ENCODE measurements at places on chromosomes 3 and 15.

- DNase-seq = no peak
Observed at GRCh38 chr3:65545429-65545828, 493.3 kb downstream of the MAGI1 start.

DNA sequence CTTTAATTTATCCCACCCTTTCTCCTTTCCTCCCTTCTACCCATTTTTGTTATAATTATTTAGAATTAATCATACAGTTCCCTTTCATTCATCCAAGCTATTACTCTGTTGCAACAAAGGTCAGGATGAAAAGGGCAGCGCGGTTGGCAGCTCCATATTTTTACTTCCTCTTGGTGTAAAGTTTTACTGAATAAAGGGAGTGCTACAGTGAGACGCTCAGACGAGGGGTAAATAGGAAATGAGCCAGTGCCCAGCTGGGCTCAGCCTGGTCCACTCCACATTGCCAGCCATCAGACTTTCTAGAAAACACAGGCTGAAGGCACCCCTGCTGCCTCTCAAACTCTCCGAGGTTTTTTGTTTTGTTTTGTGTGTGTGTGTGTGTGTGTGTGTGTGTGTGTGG lies 21.9 kb upstream of the ZBTB38 start:
- DNase-seq = no peak

DNA sequence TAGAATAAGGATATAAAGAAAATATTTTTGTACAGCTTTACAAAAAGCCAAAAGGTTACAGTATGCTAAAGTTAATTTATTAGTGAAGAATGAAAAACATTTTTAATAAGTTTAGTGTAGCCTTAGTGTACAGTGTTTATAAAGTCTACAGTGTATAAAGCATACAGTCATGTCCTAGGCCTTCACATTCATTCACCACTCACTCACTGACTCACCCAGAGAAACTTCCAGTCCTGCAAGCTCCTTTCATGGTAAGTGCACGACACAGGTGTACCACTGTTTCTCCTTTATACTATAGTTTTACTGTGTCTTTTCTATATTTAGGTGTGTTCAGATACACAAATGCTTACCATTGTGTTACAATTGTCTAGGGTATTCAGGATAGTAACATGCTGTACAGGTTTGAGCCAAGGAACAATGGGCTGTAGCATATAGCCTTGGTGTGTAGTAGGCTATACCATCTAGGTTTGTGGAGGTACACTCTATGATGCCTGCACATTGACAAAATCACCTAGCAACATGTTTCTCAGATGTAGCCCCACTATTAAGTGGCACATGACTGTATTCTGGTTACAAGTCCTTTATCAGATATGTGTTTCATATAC lies 197.1 kb upstream of the KBTBD8 start:
- no peak for DNase-seq

- DNase-seq = no peak
Observed at GRCh38 chr15:57340682-57341259, 35.5 kb upstream of the CGNL1 start.

GRCh38 chr3:165389064-165389463 lies 192.9 kb upstream of the SLITRK3 start:
- no peak for DNase-seq
